ENCODE measurements at places on chromosomes 7 and 10. TPM values are rescaled to one million over a fixed set of nuclear protein-coding genes. Genes with fewer than 3 reads are reported as not detected.

SLC29A4 gene
- 11.3 TPM for total RNA-seq

SEMA3E gene
- 3.1 TPM for total RNA-seq

SPDYE18 gene
- 0.23 TPM for total RNA-seq

AOC1 gene
- total RNA-seq = not detected

FAM237B gene
- total RNA-seq = not detected

MACROH2A2 gene
- 24.8 TPM for total RNA-seq

CD36 gene
- 0.21 TPM for total RNA-seq

C10orf67 gene
- total RNA-seq = 0.06 TPM

HOGA1 gene
- total RNA-seq = 1.1 TPM

GRM3 gene
- total RNA-seq = not detected

FAM25A gene
- total RNA-seq = not detected

CDK14 gene
- total RNA-seq = 0.37 TPM

PNLIP gene
- total RNA-seq = not detected

ACSM6 gene
- total RNA-seq = not detected

ZNF22 gene
- 5.6 TPM for total RNA-seq

CNPY1 gene
- not detected for total RNA-seq

TMEM273 gene
- total RNA-seq = not detected

RBP4 gene
- 10.4 TPM for total RNA-seq

ERVW-1 gene
- total RNA-seq = not detected

EVX1 gene
- not detected for total RNA-seq

SH2D4B gene
- not detected for total RNA-seq

PRR15 gene
- total RNA-seq = 1.5 TPM

ANXA8L1 gene
- 87.4 TPM for total RNA-seq

SPDYE8 gene
- total RNA-seq = not detected

VSTM4 gene
- 0.48 TPM for total RNA-seq

All from A549 treated with DMSO at 1 μM for 4 hours (cell line).